ENCODE measurements at places on chromosomes 2 and 18.

- no peak for DNase-seq
Observed at GRCh38 chr2:11031876-11032275, 120.1 kb downstream of the KCNF1 start.

- no peak for DNase-seq
Observed at GRCh38 chr2:55952415-55952814, 28.8 kb upstream of the EFEMP1 start.

- no peak for DNase-seq
Observed at GRCh38 chr2:196389670-196390069, 218.3 kb upstream of the STK17B start.

DNA sequence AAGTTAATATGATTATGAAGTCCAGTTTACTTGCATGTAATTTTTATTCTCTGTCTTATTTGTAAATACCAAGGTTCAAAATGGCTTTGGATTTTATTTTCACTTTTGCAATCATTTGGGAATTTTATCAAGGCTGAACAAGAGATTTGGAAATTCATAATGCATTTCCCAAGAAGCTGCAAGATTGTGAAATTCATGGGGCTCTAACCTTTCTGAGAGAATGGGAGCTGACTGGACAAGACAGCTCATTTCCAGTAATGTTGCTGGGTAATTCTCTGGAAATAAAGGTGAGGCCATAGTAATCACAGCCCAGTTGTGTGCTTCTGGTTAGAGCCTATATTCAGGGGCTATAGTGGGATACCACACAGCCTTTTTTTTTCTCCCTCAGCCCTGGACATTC is 21.5 kb upstream of the NABP1 start:
- DNase-seq, result no peak

DNA sequence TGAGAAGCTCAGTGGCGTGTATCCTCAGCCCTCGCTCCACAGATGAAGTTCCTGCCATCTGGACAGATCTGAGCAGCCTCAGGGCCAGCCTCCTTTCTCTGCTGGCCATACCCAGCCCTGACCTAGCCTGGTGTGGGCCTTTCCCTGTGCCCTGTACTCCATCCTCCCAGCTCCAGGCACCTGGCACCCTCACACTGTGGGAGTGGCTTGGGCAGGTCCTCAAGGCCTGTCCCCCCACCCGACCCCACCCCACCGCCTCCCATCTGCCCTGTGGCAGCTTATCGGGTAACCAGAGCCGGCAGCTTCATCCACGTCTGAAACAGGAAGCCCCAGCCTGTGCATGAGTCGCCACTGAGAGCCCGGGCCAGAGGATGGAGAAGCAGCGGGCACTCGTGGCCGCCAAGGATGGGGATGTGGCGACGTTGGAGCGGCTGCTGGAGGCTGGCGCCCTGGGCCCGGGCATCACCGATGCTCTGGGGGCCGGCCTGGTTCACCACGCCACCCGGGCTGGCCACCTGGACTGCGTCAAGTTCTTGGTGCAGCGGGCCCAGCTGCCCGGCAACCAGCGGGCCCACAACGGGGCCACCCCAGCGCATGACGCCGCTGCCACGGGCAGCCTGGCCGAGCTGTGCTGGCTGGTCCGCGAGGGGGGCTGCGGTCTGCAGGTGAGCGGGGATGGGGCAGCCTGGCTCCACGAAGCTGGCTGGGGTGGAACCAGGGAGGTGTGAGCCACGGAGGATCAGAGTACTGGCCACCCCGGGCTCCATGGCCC is at the start of gene ESPNL:
ESPNL (plus strand) TSS at position 292 of the 772 bp plus-strand sequence; CDS start at position 372, 80 bp downstream.
- no peak for DNase-seq

- no peak for DNase-seq
Observed at GRCh38 chr18:70390371-70391090, 101.7 kb downstream of the SOCS6 start.

DNA sequence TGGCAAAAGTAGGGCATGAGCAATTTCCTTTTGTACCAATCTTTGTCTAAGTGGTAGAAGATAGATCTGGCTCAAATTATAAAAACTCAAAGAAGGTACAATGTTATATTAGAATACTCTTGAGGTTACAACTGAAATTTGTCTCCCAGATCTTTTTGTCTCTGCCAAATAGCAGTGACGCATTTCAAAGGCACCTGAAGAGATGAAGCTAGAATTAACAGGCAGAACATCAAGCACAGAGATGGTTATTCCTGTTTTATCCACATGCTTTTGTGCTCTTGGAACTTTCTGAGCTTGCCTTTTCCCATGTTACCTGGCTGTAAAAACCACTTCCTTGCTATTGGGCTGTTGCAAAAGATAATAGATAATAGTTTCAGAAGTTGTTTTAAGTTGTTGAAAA is 74.3 kb downstream of the GREB1L start:
- no peak for DNase-seq

- DNase-seq, result no peak
Observed at GRCh38 chr2:238979636-238980035, 131.8 kb downstream of the TWIST2 start.

DNA sequence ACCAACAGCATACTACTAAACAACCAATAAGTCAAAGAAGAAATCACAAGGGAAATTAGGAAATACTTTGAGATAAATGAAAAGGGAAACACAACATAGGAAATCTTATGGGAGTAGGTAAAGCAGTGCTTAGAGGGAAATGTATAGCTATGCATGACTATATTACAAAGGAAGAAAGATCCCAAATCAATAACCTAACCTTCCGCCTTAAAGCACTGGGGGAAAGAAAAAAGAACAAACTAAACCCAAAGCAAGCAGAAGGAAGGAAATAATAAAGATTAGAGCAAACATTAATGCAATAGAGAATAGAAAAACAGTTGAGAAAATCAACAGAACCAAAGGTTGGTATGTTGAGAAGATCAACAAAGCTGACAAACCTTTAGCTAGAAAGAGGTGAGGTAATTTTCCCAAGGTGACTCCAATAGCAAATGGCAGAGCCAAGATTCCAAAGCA is 49.9 kb downstream of the DDX1 start:
- DNase-seq, result no peak

All from GM12891 (cell line).